Hematopoietic multipotent progenitor cell treated with erythropoietin and hydrocortisone succinate and interleukin-3 and kit ligand, for 4 days (in vitro differentiated cells): ENCODE measurements at places on chromosomes 13 and 19.
A peak's percentile ranks its signal among the peaks of the same experiment; 100 is the strongest.

DNA sequence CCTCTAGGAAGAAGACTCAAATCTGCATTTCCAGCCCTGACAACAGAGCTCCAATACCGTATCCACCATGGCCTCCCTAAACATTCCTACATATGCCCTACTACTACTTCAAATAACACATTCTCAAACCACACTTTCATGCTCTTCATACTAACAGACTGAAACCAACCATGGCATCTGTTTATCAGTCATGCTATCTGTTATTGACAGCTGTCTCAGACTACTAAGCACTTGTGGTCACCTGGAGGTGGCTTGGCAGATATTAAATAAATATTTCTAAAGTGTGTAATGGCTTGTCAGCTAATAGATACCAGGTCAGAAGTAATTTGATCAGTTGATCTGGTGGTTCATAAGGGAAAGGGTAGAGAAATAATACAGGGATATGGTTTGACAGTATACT is 489.1 kb downstream of the DIAPH3 start:
- DNase-seq, result no peak

GRCh38 chr19:30207357-30207756 is 164.8 kb upstream of the ZNF536 start:
- no peak for DNase-seq

DNA sequence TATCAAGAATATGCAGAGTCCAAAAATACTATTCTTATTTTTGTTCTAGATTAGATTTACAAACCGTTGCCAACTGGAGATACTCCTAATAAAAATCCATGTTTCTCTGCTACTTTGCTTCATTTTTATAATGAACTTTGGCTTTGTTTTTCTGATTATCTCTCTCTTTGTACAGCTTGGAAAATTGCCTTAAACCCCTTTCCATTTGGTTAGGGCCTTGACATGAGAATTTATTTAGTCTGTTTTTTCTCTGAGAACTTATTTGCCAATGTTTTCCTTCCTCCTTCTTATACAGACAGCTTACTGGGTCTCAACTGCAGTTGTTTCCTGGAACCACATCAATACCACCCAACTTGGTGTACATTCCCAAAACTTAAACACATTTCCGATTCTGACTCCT is 555.4 kb downstream of the SLITRK6 start:
- DNase-seq, result no peak

DNA sequence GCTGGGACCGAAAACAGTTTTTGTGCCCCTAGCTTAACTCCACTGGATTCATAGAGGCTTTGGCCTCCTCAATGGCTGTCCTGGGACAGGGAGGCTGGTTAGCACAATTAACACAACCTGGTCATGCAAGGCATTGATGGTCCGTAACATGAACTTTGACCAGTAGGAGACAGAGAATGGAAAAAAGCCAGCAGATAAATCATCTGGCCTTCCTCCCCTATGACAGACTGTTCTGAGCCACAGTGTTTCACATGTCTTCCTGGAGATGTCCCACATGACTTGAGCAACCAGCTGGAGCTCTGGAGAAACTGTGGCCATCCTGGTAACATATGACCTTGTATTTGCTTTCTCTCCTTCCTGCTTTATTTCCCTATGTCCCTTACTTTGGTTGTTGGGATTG is 244.2 kb downstream of the UQCRFS1 start:
- no peak for DNase-seq

- peak; percentile 67 for DNase-seq
Measured at GRCh38 chr19:31340042-31341025, 8.9 kb downstream of the TSHZ3 start.

DNA sequence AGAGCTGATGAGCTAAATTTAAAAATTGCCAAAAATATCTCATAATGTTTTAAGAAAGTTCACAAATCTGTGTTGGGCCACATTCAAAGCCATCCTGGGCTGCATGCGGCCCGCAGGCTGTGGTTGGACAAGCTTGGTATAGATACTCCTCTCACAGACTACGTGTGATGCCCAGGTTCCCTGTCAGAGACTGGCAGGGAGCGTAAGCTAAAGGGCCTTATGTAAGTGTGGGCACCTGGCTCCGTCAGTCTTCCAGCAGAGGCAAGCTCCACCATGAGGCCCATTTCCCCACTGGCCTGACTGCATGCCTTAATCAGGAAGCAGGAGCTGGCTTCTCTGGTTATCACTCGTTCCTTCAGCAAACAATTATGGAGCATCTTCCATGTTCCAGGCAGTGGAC is 200.2 kb downstream of the FOXO1 start:
- DNase-seq, result no peak

GRCh38 chr13:98265692-98266551 is 88.9 kb upstream of the RNF113B start:
- DNase-seq, result no peak

GRCh38 chr13:97136418-97136817 is 85.7 kb upstream of the MBNL2 start:
- DNase-seq, result no peak

DNA sequence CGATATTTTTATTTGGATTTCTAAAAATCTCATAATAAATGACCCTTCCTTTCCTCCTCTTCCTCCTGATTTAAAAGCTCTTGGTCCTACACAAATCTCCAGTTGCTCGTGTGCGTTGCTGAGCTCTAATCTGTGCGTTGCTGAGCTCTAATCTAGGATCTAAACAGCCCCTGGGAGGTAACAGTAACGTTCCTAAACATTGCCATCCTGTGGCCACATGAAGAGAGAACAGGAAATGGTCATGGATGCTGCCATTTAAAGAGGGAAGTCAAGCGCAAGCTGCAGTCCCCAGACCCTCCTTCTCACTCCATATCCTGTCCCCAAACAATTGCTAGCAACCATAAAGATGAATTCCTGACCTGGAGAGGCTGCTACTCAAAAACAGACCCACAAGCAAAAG is 170.8 kb downstream of the NUFIP1 start:
- peak; percentile 69 for DNase-seq

GRCh38 chr19:51163257-51163656 is 21.2 kb downstream of the SIGLEC7 start:
- no peak for DNase-seq

DNA sequence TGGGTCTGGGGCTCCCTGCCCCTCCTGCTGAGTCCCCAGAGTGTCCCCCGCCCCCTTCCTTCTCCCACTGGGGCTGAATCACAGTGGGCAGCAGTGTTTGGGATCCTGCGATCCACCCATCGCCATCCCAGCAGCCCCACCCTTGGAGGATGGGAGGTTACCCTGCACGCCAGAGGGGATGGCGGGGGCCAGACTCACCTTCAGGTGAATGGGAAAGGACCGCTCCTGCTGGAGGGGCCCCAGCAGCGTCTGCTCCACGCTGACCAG is 569 bp downstream of the DLEU7 start:
- DNase-seq, result no peak

DNA sequence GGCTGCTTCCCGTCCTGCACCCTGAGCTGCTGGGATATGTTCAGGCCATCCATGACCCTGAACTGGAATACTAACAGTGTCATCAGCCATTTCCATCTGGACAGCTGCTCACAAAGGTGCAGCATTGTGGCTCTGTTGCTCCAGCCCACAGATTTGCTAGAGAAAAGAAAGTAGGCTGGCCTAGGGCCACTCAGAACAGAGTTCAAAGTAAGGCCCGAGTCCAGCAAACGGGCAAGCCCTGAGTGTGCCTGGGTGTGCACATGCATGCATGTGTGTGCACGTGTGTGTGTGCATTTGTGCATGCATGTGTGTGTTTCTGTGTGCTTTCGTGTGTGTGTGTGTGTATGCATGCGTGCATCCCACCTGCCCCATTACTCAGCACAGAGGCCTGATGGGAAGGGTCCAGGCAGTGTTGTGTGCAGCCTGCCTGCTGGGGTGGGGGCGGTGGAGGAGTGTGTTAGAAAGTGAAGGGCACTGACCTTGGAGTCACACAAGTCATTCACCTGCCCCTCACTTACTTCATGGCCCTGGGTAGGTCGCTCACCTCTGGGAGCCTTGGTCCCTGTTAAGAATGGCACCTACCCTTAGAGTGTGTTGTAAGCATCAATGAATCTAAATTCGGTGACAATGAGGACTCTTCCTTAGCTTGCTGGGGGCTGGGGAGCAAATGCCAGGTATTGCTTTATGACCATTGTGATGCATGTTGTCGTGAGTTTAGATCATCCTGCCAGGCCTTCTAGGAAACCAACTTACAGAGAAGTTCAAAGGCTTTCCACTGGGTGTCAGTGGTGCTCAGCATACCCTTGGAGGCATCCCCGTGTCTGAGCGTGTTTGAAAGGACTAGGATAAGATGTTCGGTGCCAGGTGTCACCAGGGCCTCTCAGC is 53.2 kb downstream of the GPR12 start:
- peak; percentile 84 for DNase-seq
